HTR-8/SVneo (cell line): ENCODE measurements at places on chromosomes 11 and 22.

DNA sequence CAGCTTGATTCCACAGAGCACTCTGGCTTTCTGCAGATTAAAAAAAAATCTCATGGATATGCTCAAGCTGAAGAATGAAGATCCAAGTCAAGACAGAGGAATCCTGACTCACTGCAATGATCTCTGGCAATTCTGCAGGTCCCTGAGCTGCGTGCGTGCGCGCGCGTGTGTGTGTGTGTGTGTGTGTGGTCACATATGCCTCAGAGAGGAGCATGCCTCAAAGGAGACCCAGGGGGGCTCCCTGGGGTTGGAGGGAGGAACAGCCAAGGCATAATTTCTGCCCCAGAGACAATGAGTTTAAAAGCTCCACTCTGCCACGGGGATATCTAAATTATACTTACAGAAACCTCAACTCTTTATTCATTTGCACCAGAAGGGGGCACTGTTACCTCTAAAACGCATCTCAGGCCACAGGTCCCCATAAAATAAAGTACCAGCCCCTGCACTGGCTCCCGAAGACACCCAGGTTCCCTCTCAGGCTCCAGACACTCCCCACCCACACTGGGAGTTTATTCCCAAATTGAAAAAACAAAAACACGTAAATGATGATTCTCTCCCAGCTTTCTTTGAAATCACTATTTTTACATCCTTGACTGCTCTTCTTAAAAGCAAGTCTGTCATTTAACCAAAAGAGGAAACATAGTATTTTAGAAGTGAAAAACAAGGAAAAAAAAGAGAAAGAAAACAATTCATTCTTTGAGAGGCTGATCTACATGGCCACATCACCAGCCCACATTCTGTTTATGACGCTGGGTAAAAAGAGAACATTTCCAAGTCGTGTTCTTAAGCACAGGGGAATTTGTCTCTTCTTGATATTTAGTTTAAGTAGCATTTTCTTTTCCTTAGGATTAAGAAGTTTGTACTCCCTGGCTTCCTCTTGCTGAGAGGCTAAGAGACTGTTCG, 401.0 kb downstream of the LARGE1 start:
- DNase-seq = no peak

DNA sequence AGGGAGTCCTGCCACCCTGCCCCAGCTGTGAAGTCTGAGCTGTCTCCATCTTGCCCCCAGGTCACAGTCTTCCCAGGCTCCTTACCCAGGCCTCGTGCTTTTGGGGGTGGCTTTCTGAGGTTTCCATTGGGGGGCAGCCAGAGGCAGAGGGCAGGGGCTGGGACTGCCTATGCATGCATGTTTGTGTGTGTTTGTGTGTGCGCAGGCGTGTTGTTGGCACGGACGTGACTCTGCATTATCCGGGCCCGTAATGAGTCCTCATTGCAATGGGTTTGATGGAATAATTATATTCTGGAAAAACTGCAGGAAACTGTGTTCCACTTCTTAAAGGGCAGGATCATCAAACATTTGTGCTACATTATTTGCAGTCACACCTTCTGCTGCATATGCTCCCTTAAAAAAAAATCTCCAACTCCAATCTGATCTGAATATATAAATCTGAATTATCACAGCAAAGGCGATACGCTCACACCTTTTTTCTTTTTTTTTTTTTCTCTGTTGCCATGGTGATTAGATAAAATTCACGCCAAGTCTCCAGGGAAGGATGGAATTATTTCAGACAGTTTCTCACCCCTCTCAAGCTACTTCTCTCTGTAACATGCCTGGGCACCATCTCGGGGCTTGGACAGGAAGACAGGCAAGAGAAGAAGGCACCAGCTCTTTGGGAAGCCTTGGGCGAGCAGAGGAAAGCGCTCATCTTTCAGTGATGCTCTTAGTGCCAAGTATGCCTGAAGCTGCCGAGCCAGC, 45.9 kb downstream of the DSCAML1 start:
- DNase-seq = no peak

GRCh38 chr22:23176645-23177027, 3.7 kb upstream of the BCR start:
- no peak for DNase-seq

- DNase-seq = no peak
Observed at GRCh38 chr11:68481579-68482240, 21.2 kb downstream of the PPP6R3 start.
